ENCODE measurements at places on chromosomes 1 and 21. TPM values are rescaled to one million over a fixed set of nuclear protein-coding genes. Genes with fewer than 3 reads are reported as not detected.

The CHIA gene
- not detected for total RNA-seq

The CD1B gene
- not detected for total RNA-seq

The COL16A1 gene
- 15.7 TPM for total RNA-seq

The AGO4 gene
- 16.2 TPM for total RNA-seq

The CFHR2 gene
- not detected for total RNA-seq

The RXFP4 gene
- 5.6 TPM for total RNA-seq

The RGSL1 gene
- not detected for total RNA-seq

The SLC44A5 gene
- 6.7 TPM for total RNA-seq

The MTHFR gene
- 48.2 TPM for total RNA-seq

The AGBL4 gene
- total RNA-seq, result not detected

The TEDDM1 gene
- not detected for total RNA-seq

The KRTAP21-2 gene
- total RNA-seq, result not detected

The NPHS2 gene
- 0.20 TPM for total RNA-seq

DNA sequence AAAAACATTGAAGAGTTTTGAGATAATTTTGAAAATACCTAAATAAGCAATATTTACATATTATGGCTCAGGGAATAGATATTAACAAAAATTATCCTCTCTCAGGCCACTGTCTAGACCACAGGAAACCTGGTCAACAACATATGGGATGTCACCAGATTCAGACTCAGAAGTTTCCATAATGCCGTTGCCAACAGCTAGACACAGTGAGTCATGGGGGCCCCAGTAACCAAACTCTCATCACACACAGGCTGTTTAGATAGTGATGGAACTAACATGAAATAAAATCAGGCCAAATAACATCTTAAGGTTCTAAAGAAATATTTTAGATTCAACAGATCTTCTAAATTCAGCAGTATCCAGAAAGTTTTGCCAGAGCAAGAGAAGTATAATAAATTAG, 681.7 kb upstream of the ADAMTS5 start:
- no peak for DNase-seq

DNA sequence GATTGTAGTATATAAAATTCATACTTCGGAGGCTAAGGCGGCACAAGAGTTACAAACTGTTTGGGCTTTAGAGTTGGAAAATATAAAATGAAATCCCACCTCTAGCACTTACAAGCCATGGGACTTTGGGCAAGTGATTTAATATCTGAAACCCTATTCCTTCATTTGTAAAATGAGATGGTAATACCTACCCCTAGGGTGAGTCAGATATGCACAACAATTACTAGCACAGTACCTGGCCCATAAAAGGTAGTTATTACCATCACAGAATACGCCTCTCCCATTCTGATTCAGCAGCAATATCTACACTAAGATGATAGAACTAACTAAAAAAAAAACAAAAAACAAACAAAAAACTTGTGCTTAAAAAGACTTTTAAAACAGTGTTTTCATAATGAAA, 3.5 kb downstream of the KLHL12 start:
- DNase-seq, result no peak

DNA sequence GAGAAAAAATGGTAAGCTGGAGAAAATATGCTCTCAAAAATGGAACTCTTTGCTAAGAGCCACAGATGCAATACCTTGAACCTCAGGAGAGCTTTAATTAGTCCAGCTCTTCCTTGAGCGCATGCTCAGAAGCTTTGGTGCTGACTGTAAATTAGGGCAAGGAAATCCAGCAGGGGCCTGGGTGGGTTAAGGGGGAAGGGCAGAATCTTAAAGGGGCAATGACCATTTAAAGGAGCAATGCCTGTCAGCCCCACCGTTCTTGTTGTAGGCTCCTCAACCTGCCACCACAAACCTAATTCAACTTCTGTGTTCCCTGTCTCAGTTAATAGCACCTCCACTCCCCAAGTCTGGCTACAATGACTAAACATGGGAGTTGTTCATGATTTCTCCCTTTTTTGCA, 6.8 kb upstream of the SLC22A15 start:
- DNase-seq, result no peak

DNA sequence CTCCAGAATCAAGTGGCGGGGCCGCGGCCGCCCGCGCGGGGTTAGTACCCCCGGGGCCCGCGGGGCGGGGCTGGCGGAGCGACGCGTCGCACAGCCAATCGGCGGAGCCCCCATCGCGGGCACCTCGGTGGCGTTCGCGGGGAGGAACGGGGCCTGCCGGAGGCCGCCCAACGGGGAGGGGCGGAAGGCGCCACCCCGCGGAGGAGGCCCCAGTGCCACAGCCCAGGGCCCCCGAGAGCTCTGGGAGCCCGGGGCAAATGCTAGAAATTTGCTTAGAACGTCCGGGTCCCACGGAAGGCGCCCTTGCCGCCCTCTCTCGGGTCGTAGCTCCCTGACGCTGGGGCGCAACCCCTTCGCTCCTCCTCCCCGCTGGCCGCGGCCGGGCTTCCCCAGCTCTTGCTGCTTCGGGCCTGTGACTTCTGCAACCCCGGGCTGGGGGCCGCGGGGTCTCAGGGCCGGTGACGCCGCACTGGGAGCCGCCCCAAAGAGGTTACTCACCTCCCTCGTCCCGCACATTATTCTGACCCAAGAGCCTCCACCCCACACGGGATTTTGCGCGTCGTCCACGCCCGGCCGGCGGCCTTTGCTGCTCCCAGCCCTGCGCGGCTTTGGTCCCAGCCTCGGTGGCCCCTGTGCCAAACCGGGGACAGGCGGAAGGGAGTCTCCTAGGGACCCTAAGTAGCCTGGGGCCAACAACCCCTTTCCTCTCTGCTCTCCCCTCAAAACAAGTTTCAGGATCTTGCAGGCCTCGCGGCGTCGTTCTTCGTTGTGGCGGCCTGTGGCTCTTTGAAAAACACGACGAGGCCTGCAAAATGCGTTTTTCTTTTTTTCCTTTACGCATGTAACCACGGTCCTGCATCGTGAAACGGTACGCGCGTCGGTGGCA, at the start of gene RUNX3:
Gene RUNX3 (minus strand): TSS at position 17 of the 886 bp plus-strand sequence. CDS start 408 bp downstream, outside the sequence.
- peak; percentile 60 for DNase-seq

GRCh38 chr1:226320930-226321329, 12.0 kb upstream of the LIN9 start:
- no peak for DNase-seq

DNA sequence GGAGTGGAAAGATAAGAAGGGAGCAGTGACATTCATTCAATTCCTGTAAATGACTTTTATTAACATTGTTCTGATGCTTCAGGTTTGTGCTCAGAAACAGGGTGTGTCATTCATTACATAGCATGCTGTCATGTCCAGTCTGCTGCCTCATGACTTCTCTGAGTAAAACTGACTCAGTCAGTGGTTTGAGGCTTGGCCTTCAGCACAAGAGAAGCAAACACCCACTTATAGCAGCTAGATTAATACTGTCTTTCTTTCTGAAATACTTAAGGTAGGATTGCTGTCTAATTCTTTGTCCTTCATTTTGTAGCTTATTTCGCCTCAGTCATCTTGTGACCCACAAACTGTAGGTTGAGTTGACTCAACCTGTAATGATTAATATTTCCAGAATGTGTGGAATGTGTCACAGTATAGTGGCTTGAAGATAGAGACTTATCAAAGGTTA, 32.9 kb downstream of the RASAL2 start:
- no peak for DNase-seq

DNA sequence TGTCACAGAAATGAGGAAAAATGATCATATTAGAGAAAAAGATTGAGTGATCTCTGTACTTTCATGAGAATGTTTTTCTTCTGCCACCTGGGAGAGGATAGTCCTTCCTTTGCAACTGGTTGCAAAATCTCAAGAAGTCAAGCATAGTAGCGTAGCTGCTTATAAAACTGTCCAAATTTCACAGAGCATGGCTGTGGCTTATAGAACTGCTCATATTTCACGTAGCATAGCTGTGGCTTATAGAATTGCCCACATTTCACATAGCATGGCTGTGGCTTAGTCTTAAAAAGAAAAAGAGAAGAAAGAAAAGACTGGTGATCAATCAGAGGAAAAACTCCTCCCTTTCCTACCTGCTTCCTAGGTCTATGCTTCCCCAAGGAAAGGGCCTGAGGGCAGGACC, 329.5 kb downstream of the SIPA1L2 start:
- DNase-seq, result no peak

DNA sequence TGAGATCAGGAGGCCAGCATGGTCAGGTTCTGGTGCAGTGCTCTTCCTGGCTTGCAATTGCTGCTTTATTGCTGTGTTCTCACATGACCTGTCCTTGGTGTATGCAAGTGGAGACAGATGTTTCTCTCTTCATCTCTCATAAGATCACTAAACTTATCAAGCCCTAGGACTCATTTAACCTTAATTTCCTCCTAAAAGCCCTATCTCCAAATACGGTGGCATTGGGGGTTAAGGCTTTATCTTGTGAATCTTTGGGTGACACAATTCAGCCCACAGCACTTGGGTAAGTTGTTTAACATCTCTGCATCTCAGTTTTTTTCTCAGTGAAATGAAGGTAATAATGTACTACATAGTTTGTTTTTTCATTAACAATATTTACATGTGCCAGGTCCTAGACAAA, 152.4 kb downstream of the RWDD3 start:
- no peak for DNase-seq

DNA sequence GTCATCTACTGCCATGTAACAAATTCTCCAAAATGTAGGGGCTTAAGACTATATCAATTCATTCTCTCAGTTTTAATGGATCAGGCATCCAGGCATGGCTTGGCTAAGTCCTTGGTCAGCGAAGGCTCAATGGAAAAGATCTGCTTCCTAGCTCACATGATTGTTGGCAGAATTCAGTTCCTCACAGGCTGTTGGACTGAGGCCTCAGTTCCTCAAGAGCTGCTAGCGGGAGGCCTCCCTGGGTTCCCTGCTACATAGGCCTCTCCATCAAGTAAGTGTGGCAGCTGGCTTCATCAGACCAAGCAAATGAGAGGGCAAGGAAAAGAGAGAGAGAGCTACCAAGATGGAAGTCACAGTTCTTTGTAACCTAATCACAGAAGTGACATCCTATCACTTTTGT, 19.6 kb upstream of the EYA3 start:
- DNase-seq, result no peak

DNA sequence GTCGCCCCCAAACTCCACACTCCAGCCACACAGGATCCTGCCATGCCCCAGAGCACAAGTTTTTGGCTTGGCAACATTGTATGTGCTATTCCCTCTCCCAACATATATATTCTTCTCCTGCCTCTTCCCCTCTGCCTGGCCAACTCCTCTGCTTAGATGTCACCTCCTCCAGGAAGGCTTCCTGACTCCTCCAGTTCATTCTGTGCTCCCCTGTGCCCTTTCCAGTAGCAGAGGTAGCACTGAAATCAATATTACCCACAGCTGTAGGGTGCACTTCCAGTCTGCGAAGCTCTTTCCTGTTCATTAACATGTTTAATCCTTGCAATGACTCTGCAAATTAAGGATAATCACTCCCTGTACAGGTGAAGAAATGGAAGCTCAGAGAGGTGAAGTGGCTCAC, 21.2 kb downstream of the ALDH4A1 start:
- no peak for DNase-seq

DNA sequence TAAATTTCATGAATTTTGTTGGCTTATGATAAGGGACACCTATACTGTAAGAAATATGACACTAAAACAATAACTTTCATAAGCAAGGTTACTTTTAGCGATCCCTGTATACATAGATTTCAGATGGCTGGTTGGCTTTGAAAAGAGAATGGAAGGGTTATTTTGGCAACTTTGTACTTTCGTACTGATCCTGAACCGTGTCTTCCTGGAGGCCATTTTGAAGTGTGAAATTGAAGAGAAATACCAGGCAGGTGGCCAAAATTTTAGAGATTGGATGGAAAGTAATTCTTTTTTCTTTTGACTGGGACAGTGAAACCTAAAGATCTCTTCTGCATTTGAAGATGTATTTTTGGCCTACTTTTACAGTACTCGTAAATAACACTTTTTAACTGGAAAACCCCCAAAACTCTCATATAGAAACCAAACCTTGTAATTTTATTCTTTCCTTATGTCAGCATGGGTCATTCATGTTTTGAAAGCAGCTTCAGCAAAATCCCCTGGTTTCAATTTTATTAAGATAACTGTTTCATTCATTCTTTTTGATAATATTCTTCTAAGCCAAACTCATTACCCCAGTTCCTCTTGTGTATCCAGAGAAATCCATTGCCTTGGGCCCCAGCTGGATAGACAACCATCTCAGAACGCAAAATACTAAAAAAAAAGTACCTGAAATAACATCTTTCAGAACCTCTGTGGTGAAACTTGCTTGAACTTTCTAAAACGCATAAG, 38.4 kb upstream of the ZNF281 start:
- DNase-seq, result no peak

- DNase-seq, result no peak
Measured at GRCh38 chr1:173181791-173182190, 25.3 kb downstream of the TNFSF4 start.

- DNase-seq, result no peak
Measured at GRCh38 chr1:82052563-82052962, 251.8 kb downstream of the ADGRL2 start.

DNA sequence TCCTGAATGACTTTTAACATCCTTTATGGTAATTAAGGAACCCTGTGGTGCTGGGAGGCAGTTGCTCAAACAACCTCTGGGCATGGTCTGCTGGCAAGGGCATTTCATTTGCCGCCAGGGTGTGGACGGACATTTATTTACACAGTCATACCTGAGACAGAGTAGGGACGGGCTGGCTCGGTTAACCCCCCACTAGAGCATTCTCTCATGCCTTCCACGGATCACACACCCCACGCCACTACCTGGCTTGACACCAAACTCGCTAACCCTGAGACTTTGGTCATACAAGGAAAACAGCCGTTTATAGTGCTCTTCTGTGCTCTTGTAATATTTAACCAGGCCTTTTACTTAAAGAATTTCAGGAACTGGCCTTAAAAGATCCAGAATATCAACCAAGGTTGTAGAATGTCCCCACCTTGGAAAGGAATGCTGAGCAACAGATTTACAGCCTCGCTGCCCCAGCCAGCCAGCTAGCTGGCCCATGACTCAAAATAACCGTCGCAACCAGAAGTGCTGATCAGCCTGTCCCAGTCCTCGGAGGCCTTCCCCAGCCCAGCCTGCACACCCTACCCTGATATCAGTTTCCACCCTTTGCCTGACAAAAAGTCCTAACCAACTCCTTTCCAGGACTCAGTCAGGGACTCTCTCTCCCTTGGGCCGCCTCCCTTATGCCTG, 6.5 kb upstream of the PDXK start:
- peak; percentile 93 for DNase-seq

DNA sequence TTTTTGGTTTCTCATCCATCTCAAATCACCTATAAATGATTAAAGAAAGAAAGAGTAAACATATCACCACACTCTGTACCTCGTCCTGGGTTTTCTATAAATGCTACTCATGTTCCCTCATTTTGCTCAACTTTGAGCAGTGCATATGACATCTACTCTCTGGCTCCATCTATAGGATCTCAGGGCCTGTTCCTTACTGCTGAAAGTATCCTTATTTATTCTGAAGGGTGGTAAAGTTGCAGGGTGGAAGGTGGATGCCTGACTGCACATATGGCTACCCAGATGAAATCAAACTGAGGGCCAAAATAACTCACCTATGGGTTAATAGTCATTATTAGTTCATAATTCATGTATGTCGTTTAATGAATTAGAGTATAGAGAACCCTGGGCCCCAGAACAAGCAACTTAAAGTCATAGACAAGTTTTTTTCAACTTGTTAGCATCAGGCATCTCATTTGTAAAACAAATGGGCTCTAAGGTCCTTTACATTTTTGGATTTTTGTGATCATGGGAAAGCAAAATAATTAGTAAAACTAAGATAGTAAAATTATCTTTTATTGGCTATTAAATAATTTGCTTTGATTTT, 46.5 kb downstream of the NCF2 start:
- no peak for DNase-seq
